Upper lobe of left lung (tissue), 6 donors: ENCODE measurements at places on chromosomes 2 and 18.

- DNase-seq, result no peak
These were observed 34.7 kb downstream of the TTR start for GRCh38 chr18:31626409-31626808.

DNA sequence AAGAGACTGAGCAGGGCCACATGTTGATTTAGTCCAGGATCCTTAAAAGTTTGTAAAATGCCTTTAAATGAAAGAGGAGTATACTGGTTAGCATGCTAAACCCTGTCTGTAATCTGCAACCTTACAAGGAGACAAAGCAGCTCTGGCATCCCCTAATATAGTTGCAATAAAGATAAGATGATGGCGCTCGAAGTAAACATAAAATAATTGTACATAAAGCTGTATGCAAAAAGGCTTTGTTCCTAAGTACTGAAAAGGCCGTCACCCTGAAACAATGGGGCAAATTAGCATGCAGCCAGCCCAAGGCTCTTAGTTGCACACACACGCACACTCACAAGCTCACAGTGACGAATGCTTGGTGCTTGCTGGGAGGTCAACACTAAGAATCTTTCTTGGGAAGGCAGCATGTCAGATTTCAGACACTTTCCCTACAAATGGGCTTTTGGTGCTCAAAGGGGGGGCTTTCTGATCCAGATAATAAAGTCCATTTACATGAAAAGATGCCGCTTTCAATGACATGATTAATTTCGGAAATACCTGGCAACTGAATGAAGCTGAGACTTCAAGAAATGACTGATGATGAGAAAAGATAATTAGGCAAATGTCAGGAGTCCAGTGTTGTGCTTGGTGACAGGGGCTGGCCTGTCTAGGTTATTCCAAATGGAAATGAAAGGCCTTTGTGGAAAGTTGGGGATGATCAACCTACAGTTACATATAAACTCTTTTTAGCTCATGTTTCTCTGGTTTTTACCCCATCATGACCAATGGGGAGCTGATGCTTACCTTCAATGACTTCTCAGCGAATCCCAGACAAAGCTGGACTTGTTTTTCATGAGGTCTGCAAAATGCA, 370.3 kb downstream of the MEIS1 start:
- no peak for DNase-seq

DNA sequence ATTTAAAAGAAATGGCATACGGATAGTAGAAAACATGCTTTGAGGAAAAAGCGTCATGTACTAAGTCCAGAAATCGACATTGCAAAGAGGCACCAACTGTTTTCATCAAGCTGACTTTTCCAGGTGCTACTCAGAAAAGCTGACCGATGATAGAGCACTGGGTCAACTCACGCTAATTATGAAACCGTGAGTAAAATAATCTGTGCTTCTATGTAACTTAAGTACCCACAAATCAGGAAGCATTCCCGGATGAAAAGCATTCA, 353 bp upstream of the NUP35 start:
- DNase-seq, result no peak

- no peak for DNase-seq
These were observed 16.8 kb upstream of the KLHL30 start for GRCh38 chr2:238121511-238122286.

GRCh38 chr2:232545511-232546375, 4.6 kb downstream of the TIGD1 start:
- no peak for DNase-seq
